Frontal cortex (tissue), 4 donors: ENCODE measurements at places on chromosomes 3 and 15. TPM values are rescaled to one million over a fixed set of nuclear protein-coding genes. Genes with fewer than 3 reads are reported as not detected.

Gene MYL3
- not detected for total RNA-seq

Gene ZNF717
- 22.0 TPM for total RNA-seq

Gene SAMD7
- not detected for total RNA-seq

Gene CFAP100
- 3.7 TPM for total RNA-seq
